ENCODE measurements at places on chromosomes 7 and 10.
A peak's percentile ranks its signal among the peaks of the same experiment; 100 is the strongest.

DNA sequence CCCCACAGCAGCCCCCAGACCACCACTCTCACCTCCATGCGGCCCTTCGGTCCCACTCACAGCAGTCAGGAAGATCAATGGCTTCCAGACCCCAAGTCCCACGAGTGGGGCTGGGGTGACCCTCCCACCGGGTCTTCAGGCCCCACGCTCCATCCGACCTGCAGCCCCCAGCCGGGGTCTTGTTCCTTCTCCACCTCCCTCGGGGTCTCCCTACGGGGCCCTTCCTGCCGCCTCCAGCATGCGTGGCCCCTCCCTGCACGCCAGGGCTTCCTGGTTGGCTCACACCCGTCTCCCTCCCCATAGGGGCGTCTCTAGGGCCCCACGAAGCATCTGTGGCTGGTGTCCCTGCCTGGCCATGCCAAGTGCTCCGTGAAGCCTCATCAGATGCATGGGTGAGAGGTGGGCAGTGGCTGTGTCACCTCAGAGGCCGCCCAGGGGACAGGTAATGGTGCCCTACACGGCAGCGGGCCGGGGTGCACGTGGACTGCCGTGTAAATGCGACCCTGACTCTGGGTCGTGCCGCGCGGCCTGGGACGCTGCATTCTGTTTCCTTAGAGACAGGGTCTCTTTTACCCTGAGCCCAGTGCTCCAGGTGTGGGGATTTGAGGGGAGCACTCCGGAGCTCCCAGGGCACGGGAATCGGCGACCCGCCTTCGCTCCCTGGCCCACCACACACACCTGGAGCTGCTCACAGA lies 19.9 kb downstream of the ADAP1 start:
- no peak for DNase-seq

DNA sequence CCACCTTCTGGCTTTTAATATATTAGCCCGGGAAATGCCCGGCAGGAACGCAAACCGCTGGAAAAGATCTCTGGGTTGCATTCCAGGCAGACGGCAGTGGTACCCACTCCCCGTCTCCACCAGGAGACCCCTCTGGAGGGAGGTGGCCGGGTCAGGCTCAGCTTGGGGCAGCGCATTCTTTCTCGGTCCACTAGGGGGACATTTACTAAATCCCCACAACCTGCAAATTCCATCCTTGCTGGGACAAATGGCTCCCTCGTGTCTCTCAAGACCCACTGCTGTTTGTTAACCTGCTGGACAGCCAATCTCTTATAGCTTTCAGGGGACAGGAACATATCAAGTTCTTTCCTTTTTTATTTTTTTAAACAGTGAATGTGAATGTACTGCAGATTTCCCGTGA lies 45.8 kb upstream of the CARD11 start:
- no peak for DNase-seq

DNA sequence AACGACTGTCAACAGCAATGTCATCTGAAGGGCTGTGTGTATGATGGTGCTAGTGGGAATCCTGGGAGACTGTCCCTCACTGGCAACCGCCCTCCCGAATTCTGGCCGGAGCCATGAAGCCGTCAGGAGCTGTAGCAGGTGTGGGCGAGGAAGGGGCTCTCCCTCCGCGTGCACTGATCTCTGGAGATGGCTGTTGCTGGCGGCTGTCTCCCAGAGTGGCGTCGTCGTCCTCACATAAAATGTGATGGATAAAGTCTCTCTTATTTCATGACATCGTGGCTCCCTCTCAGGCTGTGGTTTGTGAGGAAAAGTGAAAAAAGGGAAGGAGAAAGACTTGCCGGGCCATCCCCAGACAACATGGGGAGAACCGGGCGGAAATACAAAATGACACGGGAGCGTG lies 216.5 kb downstream of the DNAJB6 start:
- no peak for DNase-seq

DNA sequence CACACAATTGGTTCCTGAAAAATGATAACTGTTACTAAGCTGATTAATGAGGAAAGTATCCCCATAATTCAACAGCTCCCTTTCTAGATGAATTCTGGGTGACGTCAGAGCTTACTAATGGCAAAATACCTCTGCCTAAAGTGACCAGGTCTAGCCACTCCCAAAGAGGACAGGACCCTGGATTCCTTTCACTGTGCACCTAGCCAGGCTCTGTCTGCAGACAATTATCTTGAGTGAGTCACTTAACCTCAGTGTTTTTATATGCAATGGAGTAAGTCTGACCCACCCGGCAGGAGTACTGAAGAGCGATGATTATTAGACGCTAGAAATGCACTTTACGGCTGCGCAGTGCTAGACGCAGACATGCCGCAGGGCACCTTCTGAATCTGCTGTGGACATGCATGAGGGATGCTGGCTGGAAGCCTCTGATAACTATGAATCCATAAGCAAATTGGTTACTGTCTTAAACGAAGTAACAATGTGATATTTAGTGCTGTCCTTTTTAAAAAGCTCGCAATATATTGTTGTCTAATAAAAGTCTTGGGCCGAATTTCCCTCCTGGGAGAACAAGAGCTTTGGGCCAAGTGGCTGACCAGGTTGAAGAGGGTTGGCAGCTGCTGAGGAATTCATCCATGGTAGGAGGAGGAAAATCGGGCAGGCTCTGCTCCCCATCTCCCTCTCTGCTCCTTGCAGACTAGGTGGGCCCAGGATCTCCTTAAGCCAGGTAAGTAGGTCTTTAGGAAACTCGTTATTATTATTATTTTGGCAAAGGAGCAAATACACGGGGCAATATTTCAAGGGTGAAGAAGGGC lies 4.6 kb upstream of the INPP5A start:
- no peak for DNase-seq

GRCh38 chr10:191703-192518 lies 56.7 kb downstream of the ZMYND11 start:
- DNase-seq, result no peak

GRCh38 chr7:144414815-144415214 lies 11.3 kb upstream of the NOBOX start:
- no peak for DNase-seq

DNA sequence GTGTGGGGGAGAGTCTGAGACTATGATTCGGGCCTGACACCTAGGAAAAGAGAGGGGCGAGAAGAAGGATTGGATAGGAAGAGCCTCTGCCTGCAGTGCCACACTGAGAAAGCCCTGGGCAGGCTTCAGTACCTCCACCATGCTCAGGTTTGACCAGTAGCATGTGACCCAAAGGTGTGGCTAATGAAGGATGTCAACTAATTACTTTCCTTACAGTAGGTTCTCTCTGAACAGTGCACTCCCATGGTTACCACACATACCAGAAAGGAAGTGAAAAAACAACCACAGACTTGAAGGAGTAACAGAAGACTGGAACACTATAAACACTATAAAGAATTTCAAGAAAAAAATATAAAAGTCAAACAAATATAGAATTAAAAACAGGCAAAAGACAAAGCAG lies 46.2 kb downstream of the SEM1 start:
- DNase-seq, result no peak

GRCh38 chr10:99329304-99329553 lies at the start of gene CNNM1:
Gene CNNM1 (plus strand): TSS chr10:99329356. CDS start chr10:99329388, 32 bp downstream.
- peak; percentile 58 for DNase-seq

- no peak for DNase-seq
Observed at GRCh38 chr7:113608782-113609181, 310.0 kb downstream of the PPP1R3A start.

DNA sequence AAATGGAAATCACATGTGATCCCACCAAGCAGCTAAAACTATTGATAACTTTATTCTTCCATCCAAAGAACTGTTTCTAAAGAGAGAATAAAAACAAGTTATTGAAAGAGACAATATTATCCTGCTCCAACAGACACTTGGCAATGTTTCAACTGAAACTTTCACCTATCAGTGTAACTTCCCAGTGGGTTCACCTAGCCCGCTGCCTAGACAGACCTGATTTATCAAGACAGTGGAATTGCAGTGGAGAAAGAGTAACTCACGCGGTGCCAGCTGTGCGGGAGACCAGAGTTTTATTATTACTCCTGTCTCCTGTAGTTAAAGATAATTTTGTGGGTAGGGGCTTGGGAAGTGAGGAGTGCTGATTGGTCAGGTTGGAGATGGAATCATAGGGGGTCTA lies 199.8 kb downstream of the AHR start:
- DNase-seq, result no peak

- DNase-seq, result no peak
Observed at GRCh38 chr10:20893297-20893696, 3.8 kb downstream of the NEBL start.

DNA sequence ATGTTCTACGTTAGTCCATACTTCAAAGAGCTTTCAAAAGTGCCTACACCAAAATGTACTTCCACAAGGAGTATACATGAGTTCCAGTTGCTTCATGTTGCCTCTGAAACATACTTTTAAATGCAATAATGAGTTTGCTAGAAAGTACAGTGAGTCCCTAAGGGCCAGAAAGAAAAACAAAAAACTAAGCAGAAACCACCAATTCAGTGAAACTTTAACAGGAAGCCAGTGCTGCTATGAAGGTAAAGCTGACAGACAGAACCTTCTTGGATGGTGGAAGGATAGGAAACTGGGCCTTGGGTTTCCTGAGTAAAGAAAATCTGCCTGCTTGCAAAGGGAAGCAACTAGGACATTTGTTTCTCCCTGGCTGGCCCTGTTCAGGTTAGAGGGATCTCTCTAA lies 104.2 kb downstream of the CTTNBP2 start:
- no peak for DNase-seq

- no peak for DNase-seq
Observed at GRCh38 chr7:31027161-31027965, 24.7 kb upstream of the ADCYAP1R1 start.

GRCh38 chr10:113322843-113323242 lies 230.0 kb upstream of the HABP2 start:
- DNase-seq, result peak; percentile 11

GRCh38 chr7:50687096-50687495 lies 95.6 kb downstream of the GRB10 start:
- no peak for DNase-seq

DNA sequence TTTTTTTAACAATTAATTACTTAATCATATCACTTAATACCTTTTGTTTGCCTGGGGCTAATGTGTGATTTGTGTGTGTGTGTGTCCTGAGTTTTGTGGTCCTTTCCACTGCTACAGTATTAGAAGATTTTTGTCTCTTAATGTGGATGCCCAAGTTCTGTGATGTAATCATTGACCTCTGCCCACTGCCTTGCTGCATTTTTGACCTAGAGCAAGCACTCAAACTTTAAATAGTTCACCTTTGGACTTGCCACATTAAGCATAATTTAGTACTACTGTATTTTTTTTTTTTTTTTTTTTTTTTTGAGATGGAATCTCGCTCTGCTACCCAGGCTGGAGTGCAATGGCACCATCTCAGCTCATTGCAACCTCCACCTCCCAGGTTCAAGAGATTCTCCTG lies 52.7 kb downstream of the VCL start:
- no peak for DNase-seq

All from midbrain (tissue), 1 donor.